ENCODE measurements at places on chromosomes 2 and 18.

GRCh38 chr18:23204589-23205235 lies 69.4 kb downstream of the CABLES1 start:
- no peak for DNase-seq

DNA sequence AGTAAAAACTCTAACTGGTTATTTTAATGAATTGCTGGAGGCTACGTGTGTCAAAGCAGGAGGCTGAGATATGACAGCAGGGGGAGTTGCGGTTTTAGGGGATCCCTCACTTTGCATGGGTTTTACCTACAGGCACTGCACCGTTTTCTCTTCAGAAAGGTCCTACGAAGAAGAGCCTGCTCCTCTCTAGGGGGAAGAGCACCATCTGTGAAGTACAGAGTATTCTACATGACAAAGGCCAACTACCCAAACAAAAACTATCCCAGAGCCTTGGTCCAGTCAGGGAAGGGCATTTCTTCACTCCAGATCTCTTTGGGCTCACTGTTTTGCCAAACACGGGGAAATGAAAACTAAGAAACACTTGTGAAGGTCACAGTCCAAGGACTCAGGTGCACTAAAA lies 696.7 kb upstream of the SOX11 start:
- DNase-seq: no peak

DNA sequence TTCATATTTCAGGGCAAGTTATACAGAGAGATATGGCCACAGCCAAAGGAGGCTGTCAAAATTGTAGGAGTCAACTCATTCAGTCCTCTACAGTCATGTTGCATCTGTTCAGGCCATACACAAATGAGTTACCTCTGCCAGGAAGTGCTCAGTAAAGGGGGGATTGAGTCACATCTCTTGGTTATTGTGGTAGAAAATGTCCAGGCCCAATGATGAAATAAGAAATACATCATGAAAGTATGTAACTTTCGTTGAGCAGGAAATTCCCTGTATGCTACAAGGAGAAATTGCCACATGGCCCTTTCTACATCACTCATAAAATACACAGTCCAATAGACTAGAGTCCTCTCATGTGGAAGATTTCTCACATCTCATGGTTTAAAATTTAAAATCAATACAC lies 103.9 kb upstream of the COL3A1 start:
- peak; percentile 95 for DNase-seq

GRCh38 chr2:11753886-11754699 lies 7.7 kb downstream of the LPIN1 start:
- peak; percentile 73 for DNase-seq

GRCh38 chr2:56626927-56627326 lies 443.1 kb downstream of the CCDC85A start:
- DNase-seq: no peak

DNA sequence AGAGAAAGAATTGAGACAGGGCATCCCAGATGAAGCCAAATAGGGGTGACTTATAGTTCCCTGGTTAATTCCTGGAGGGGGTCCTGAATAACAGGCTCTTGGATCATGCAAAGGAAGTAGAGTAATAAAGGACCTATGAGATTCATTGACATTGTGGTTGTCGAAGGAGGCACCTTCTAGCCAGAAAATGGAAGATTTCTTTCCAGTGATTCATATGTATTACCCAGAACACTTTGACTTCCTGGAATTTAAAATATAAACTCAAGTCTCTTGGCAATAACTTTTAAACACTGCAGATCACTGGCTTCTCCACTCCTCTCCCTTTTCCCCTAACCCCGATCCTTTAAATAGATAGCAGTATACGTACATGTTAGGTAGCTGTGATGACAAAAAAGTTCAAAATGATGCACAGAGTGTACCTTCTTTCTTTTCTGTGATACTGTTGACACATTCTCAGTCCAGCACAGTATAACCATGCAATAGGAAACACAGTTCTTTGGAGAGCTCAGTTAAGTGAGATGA lies 211.8 kb downstream of the LTBP1 start:
- peak; percentile 94 for DNase-seq

GRCh38 chr2:128494640-128495321 lies 176.1 kb upstream of the HS6ST1 start:
- DNase-seq: peak; percentile 90

DNA sequence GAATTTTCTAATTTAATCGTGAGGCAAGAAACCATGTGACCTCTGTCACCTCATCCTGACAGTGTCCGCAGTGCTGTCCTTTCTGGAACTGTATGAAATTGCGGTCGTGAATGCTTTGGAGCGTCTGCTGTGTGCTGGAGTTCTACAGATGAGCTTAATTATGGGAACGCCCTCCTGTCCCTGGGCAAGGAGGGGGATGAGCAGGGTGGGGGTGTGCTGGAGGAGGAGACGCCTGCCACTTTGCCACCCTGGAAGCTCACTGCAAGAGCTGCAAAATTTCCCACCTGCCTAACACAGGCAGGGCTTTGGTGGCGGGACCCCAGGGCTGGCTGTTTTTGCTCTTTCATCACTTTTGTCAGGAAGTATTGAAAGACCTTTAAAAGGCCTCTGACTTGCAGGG lies 6.5 kb downstream of the LPIN1 start:
- no peak for DNase-seq

- no peak for DNase-seq
Observed at GRCh38 chr18:41059126-41059415, 896.0 kb upstream of the PIK3C3 start.

DNA sequence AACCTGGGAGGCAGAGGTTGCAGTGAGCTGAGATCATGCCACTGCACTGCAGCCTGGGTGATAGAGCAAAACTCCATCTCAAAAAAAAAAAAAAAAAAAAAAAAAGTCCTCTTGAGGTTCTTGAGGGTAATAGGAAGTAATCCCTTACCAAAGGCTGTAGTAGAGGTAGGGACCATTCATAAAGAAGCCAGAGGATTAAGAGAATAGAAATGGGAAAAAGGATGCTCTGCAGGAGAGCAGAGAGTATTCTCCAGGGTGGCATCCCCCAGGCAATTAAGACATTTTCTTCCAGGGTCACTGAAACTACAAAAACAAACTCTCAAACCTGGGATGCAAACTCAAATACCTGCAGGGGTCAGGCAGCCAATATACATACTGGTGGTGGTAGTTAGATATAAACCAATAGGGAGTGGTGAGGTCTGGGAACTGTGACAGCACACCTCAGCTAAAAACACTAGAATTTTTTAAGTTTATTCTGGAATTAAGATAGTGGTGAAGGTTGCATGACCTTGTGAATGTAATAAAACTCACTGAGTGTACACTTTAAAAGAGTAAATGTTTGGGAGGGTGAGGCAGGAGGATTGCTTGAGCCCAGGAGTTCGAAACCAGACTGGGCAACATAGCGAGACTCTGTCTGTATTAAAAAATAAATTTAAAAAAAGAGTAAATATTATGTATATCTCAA lies 24.7 kb downstream of the RAPH1 start:
- DNase-seq: no peak

GRCh38 chr2:75698918-75699317 lies 11.8 kb downstream of the GCFC2 start:
- no peak for DNase-seq

- DNase-seq: no peak
Observed at GRCh38 chr2:48694149-48694548, 61.4 kb downstream of the LHCGR start.

- DNase-seq: no peak
Observed at GRCh38 chr18:29737190-29737589, 1305.4 kb downstream of the DSC3 start.

DNA sequence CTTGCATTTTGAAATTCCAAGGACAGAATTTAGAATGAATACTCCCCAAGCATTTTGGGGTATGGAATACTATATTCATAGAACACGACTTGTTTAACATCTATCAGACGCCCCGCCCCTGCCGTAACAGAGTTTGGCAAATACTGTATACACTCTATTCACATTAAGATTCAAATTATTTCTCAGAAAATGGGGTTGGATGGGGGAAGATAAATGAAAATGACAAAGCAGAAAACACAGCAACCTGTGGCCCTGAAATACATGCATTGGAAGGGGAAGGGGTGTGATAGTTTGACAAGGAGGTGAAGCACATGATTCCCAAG lies 634.6 kb upstream of the SLC39A10 start:
- DNase-seq: no peak

DNA sequence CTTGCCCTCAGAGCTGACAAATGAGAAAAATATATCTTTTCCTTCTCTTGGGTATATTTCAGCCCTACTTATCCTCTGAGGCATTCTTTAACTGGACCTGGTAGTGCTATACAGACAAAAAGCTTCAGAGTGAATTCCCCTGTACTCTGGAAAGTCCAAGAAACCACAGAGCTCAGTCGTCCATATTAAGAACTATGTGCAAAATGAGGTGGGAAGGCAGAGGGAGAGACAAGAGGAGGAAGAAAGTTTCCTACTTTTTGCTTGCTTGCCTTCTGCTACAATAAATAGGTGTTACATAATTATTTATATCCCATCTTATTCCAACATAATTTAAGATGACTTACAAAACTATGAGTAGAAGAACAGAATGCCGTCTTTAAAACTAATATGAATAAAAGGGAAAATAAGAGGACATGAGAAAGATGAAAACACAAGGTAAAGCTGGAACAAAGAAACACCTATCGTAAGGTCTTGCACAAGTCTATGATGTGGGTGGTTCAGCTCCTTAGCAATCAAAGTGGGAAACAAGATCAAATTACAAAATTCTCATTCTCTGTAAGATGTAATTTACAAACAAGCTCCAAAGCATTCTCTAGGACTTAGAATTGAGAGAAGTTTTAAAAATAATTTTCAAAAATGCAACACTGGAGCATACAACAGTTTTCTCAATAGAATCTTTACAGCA lies 97.9 kb downstream of the BAZ2B start:
- peak; percentile 4 for DNase-seq

- no peak for DNase-seq
Observed at GRCh38 chr18:70291295-70291574, 2.4 kb downstream of the SOCS6 start.

DNA sequence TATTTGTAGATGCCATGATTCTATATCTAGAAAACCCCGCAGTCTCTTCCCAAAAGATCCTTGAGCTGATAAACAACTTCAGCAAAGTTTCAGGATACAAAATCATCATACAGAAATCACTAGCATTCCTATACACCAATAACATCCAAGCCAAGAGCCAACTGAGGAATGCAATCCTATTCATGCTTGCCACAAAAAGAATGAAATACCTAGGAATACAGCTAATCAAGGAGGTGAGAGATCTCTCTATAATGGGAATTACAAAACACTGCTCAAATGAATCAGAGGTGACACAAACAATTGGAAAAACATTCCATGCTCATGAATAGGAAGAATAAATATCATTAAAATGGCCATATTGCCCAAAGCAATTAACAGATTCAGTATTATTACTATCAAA lies 551.4 kb upstream of the SLC39A10 start:
- DNase-seq: no peak

DNA sequence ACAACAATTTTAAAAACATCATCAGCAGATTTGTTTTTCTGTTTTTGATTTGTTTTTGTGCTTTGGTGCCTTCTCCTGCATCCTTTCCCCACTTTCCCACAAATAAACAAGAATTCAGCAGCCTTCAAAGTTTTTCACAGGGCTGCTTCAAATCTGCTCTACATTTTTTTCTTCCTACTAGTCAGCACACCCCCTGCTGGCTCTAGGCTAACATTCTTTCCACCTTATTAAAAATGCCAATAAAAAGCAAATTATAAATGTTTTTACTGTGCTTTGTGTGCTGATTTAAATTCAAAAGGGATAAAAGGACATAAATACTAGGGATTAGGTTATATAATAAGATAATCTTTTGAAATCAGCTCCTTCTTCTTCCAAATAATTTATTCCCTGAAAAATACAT lies 6.2 kb upstream of the CNTNAP5 start:
- no peak for DNase-seq

DNA sequence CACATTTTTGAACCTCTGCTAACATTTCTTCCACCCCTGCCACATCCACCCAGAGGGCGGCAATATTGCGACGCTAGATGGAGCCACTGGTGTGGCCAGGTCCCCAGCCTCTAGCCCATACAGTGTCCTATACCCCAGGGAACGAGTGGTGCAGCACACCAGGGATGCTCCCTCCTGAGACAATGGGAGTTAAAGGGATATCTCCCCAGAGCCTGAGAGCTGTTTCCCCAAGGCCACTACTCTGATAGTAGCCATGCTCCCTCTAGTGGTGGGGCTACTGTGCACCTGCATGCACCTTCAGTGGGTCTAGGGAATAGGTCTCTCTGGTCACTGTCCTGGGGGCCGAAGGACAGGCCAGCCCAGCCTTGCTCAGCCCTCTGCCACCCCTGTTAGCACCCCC lies 336.4 kb upstream of the FSHR start:
- no peak for DNase-seq

DNA sequence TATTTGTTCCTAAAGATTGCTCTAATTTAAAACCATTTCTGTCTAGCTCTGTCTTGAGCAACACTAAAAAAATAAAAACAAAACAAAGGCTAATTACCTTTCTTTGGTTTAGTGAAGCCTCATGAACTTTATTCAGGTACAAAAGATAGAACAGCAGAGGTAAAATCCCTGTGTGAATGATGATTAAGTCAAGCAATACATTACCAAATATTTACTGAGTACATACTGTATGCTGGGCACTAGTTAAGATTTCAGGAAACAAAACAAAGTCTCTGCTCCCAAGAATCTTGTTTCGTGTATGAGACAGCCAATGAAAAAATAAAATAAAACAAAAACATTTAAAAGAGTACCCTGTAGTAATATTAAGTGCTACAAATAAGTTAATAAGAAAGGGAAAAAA lies 257.5 kb downstream of the RND3 start:
- no peak for DNase-seq

GRCh38 chr2:220512419-220512818 lies 885.0 kb downstream of the SLC4A3 start:
- peak; percentile 65 for DNase-seq

DNA sequence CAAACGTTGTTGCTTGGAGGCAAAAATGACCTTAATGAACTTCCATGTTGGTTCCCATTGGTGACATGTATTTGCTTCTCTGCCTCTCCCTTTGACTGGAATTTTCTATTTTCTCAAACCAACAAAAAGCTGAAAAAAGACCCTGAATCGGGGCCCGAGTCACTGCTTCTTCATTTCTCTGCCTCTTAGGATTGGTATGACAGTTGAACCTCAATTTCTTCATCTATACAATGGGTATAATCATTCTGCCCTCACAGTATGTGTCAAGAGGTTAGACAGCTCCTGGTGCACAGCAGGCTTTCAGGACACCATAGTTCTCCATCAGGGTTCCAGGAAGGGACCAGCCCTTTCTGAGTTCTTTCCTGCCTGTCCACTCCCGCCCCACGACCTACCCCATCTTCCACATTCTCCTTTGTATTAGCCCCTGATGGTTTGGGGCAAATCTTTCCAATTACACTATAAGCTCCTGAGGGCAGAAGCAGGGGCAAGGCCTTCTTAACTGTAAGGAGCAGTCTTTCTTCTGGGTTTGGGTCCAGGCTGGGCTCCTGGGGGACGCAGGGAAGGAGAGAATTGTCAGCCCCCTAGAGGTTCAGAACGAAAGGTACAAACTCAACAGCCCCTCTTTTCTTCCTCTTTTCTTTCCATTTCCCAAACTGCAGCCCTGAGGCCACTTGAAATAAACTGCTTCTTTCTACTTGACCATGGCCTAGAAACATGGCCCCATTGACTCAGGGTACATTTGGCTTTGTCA lies 6.3 kb upstream of the PKDCC start:
- DNase-seq: no peak

GRCh38 chr18:60469387-60470100 lies 97.0 kb upstream of the MC4R start:
- DNase-seq: no peak

Measured in fibroblast of the aortic adventitia (primary cell).